Activated CD4-positive, alpha-beta T cell treated with anti-CD3 and anti-CD28 coated beads, Interleukin-2, amount 10 ng/mL, durations not matched to agents 24 days and 14 days (primary cell): ENCODE measurements at places on chromosomes 7 and 10. TPM values are rescaled to one million over a fixed set of nuclear protein-coding genes. Genes with fewer than 3 reads are reported as not detected.

DNA sequence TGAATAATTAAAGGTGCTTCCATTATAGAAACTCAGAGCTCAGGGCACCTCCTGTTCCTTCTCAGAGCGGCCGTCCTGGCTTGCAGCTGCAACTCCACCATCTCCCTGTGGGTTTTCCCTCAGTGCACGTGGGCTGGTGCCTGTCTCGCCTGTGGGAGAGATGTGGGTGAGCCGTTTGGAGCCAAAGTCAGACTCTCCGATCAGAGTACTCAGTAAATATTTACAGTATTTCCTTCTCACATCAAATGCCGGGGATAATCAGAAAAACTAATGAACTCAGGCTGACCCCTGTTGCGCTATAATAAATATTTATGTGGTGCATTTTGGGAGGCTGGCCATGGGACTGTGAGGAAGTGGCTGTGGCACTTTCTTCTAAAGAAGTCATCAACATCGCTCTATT, 155.8 kb upstream of the HABP2 start:
- no peak overlapping the region for H3K27ac ChIP-seq
- no peaks in the 10 kb centered on the region for H3K4me1 ChIP-seq
- no peak for DNase-seq
- no peaks in the 10 kb centered on the region for H3K27me3 ChIP-seq
- H3K36me3 ChIP-seq, result no peaks in the 10 kb centered on the region
- H3K4me3 ChIP-seq, result no peak overlapping the region

- no peak overlapping the region for H3K4me3 ChIP-seq
- no peak for DNase-seq
- H3K4me1 ChIP-seq, result peaks cover 2% of the 10 kb centered on the region
- no peaks in the 10 kb centered on the region for H3K36me3 ChIP-seq
- H3K27me3 ChIP-seq, result no peaks in the 10 kb centered on the region
Measured at GRCh38 chr7:431658-432111, 88.0 kb downstream of the PDGFA start.

- no peak overlapping the region for H3K4me3 ChIP-seq
- DNase-seq, result no peak
- no peaks in the 10 kb centered on the region for H3K4me1 ChIP-seq
- peaks cover 2% of the 10 kb centered on the region for H3K27me3 ChIP-seq
- H3K27ac ChIP-seq, result no peak overlapping the region
- no peaks in the 10 kb centered on the region for H3K36me3 ChIP-seq
Measured at GRCh38 chr7:29500719-29501118, 62.9 kb upstream of the PRR15 start.

DNA sequence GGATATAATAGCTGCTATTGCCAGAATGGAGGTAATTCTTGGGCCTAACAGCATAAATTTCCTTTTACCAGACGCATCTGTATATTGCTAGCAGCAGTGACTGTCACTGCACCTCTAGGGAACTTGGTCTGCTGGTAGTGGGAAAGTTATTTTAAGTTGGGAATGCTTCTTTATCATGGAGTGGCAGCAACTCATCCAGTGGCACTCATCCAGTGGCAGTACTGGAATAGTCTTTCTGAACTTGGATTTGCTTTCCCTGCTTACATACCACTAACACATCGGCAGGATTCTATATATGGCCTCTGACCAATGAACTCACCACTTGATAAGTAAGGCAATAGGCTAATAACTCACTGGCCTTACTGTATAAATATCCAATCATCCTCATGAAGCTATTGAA, 22.0 kb upstream of the ICA1 start:
- peaks cover 11% of the 10 kb centered on the region for H3K27me3 ChIP-seq
- H3K4me3 ChIP-seq, result no peak overlapping the region
- no peaks in the 10 kb centered on the region for H3K36me3 ChIP-seq
- no peaks in the 10 kb centered on the region for H3K4me1 ChIP-seq
- H3K27ac ChIP-seq, result no peak overlapping the region

The CLDN4 gene
- not detected in 2 replicates for total RNA-seq

The ATG9B gene
- total RNA-seq, result 7.3 and 7.5 TPM in 2 replicates

The PTF1A gene
- not detected in 2 replicates for total RNA-seq

The C10orf67 gene
- total RNA-seq, result 0.07 and 0.16 TPM in 2 replicates
